ENCODE measurements at places on chromosomes 5 and 9.

DNA sequence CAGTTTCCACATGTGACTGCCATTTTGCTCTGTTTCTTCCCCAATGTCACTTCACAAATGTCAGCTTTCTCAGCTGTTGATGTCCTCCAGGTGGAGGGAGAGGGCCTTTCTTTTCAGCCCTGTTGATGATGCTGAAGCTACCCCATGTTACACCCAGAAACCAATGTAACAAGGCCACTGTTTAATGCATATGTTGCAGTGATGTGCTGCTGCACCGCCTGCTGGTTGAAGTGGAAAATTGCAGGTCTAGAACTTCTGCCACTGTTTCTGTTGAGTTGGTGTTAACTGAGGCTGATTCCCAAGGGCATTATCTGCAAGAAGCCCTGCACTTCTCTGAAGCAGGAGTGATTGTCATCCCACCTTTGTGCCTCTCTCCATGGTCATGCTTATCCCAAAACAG is 428.4 kb downstream of the KDM4C start:
- DNase-seq, result no peak

DNA sequence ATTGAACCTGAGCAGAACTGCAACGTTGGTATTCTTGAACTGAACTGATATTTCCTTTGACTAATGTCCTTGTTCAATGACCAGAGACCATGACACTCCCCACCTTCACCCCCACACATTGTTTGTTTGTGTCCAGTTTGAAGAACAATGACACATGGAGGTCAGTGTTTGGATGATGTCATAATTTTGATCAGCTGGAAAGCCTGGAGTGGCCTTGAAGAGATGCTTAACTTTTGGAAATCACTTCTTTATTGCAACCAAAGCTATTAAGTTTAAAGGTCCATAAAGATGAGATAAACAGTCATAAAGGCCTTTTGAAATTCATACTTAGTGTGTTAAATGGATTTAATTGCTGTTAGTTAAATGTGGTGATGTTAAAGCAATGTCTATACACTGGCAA is 92.7 kb downstream of the TMC1 start:
- DNase-seq, result no peak

- DNase-seq, result no peak
Measured at GRCh38 chr5:170302653-170303501, 5.3 kb upstream of the LCP2 start.

GRCh38 chr9:85516455-85516854 is 225.3 kb downstream of the AGTPBP1 start:
- no peak for DNase-seq

GRCh38 chr9:29798599-29798998 is 2225.3 kb upstream of the C9orf72 start:
- no peak for DNase-seq

- peak; percentile 51 for DNase-seq
Measured at GRCh38 chr9:136400038-136400834, at the start of gene SNAPC4. TSS of gene SNAPC4 (minus strand) at chr9:136400170. CDS start at chr9:136398428, 1,742 bp downstream.

- no peak for DNase-seq
Measured at GRCh38 chr5:20536341-20536740, 548.3 kb upstream of the CDH18 start.

GRCh38 chr5:141850244-141850768 is 27.9 kb downstream of the PCDH1 start:
- DNase-seq, result no peak

DNA sequence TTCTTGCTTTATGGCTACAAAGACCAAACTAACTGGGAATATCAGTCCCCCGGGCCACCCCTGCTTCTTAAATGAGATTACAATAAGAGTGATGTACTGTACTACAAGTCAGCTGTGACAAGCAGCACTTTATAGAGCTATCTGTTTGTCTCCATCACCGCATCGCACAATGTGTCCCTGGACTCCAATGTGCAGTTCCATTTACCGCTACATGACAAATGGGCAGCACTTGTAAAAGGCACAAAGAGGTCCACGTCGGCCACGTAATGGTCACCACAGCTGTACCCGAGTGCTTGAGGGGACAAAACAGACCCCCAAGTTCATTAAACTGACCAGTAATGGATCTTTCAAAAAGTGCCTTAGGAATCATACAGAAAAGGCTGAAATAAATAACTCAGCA is 54.1 kb downstream of the PSMB7 start:
- no peak for DNase-seq

GRCh38 chr9:137302449-137303150 is 529 bp upstream of the NRARP start:
- DNase-seq, result no peak

DNA sequence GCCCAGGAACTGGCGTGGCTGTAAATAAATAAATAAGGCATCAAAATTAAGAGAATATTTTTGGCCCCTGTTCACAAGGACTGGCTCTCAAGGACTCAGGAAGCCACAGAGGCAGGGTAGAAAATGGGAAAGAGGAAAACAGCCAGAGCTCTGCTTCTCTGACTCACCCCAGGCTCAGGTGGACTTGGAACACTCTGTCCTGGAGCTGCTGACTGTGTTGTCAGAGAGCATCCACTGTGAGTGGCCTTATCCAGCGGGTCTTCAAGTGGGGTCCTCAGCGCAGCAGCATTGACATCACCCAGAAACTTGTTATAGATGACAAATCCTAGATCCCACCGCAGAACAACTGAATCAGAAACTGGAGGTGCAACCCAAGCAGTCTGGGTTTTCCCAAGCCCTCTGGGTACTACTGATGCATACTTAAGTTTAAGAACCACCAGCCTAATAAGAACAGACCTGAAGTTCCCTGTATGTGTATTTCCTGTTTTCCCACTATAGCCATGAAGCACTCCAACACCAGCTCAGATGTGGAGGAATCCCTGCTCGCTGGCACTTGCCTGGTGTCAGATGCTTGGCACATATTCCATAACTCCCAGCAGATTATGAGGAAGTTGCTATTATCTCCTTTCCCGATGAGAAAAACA is 20.5 kb downstream of the ADRA1B start:
- no peak for DNase-seq

- DNase-seq, result no peak
Measured at GRCh38 chr5:39587675-39588074, 162.9 kb upstream of the DAB2 start.

GRCh38 chr9:18009902-18010301 is 431.0 kb downstream of the SH3GL2 start:
- no peak for DNase-seq

DNA sequence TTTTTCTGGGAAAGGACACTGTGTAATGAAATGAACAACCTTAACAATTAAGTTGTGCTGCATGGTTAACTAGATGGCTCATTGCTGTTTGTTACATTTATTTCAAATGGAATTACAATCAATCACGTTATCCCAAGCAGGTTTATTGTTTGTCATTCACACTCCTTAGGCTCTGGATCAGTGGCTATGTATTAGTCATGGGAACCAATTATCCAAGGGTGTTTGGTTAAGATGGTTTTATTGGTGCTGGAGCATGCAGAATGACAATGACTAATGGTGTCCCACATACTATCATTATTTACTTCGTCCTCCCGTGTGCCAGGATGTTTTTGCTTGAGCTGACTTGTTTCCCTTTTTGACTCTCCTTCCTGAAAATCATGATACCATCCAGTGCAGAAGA is 10.6 kb upstream of the TRPC7 start:
- DNase-seq, result no peak

GRCh38 chr9:86181379-86182315 is 77.8 kb downstream of the C9orf153 start:
- DNase-seq, result no peak

DNA sequence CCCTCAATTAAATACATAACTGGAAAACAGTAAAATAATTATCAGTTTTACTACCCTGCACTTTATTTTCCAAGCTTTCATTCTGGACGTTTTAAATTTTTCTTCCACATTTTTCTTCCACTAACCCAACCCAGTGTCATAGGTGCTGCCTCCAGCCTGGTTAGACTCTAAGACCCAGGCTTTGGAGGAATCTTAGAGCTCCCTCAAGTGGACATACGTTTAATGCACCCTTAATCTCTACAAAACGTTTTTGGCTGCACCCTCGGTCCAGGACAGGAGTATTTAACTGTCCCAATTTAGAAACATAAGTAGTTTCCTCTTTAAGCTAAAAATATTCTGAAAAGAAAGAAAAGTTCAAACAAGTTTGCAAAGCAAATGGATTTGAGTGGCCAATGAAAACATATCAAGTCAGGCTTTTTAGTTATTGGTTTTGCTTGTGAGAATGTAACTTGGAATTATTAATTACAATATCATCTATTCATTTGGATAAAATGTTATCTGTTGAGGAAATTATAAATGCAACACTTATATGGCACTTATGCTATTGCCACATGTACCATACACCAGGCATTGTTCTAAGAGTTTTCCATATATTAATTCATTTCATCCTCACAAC is 38.9 kb downstream of the CDH6 start:
- DNase-seq, result peak; percentile 31

DNA sequence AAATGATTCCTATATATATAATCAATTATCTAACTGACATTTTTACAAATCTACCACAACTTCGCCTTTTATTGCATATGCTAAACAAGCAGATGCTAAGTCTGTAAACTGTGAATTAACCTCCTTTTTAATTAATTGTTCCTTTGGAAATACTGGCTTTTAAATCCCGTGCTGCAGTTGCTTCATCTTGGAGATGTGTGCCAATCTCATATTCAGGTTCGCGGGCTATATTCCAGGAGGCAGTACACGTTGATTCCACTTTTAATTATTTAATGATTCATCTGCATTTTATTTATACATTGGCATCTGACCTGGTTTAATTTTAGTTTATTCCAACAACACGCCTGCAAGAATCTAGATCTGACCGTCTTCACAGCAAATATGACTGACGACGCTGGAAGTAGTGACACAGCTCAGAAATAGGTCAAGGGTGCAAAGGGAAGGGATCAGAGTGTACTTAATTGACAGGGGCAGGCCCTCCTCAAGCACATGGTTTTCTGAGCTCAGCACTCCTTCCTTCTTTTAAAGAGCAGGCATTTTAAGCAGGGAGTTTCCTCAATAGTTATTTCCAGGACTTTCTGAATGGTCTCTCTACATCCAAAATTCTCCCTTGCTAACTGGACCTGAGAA is 125.2 kb downstream of the GLIS3 start:
- no peak for DNase-seq

GRCh38 chr9:974996-975739 is 1.3 kb upstream of the DMRT3 start:
- DNase-seq, result no peak

GRCh38 chr5:136004436-136004835 is 24.4 kb upstream of the TGFBI start:
- DNase-seq, result no peak

GRCh38 chr9:12916042-12916441 is 141.2 kb downstream of the LURAP1L start:
- DNase-seq, result no peak

GRCh38 chr5:56947052-56947451 is 4.9 kb downstream of the MIER3 start:
- DNase-seq, result no peak

DNA sequence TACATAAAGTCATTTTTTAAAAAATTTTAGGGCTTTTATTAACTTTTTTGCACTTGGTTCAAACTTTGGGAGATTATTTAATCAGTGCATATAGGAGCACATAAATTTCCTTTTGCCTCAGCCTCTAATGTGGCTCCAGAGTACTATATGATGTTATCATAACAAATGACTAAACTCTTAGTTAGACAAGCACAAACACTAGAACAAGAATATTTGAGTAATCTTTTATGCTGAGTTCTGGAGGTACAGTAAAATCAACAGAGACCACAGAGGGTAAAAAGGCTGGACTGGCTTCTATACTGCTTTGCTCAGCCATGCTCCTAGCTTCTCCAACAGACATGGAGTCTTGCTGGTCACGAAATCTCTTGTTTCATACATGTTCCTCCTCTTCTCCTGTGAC is 52.5 kb upstream of the SGCD start:
- DNase-seq, result no peak

- no peak for DNase-seq
Measured at GRCh38 chr5:2888520-2889060, 137.1 kb upstream of the IRX2 start.

DNA sequence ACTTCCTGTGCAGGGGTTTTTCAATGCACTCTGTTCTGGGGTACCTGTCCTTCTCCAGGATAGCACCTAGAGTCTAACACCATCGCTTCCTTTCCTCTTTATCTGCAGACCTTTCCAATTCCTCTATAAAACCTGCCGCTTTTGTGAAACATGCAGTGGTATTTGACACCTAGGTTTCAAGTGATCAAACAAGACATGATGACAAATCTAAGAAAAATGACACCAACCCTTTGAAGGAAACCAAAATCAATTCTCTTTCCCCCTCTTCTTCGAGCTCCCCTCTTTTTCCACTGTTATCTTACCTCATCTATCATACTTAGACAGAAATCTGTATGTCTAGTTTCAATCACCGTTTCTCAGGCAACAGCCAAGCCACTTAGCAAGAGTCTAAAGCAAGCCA is 25.6 kb upstream of the RANBP17 start:
- DNase-seq, result no peak

- no peak for DNase-seq
Measured at GRCh38 chr9:38061326-38061977, 7.6 kb downstream of the SHB start.

Measured in AG09319 (cell line).